ENCODE measurements at places on chromosomes 11 and 22.

DNA sequence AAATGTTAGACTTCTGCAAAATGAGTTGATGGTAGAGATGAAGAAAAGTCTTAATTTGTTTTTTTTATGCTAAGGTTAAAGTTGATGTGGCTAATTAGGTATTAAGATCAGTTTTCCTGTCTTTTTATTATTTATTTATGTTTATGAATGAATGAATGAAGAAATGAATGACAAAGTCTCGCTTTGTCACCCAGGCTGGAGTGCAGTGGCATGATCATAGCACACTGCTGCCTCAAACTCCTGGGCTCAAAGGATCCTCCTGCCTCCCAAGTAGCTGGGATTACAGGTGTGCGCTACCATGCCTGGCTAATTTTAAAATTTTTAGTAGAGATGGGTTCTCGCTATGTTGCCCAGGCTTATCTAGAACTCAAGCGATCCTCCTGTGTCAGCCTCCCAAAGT, 29.2 kb downstream of the MTMR3 start:
- no peak for DNase-seq

DNA sequence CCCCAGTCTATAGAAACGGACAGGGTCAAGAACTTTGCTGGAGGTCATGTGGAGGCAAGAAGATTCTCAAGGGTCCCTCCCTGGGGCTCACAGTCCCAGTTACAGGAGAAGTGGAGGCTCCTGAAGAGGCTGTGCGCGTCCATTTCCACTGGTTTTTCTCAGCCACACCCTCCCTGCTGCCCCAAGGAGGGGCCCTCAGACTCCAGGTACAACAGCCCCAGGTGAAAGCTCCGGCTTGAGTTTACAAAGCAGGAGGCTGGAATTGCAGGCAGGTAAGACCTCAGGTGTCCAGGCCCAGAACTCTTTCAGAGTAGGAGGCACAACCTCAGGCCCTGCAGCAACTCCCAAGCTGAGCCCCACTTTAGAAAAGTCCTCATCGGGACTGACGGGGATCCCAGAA, 3.1 kb downstream of the SHANK2 start:
- DNase-seq = no peak

DNA sequence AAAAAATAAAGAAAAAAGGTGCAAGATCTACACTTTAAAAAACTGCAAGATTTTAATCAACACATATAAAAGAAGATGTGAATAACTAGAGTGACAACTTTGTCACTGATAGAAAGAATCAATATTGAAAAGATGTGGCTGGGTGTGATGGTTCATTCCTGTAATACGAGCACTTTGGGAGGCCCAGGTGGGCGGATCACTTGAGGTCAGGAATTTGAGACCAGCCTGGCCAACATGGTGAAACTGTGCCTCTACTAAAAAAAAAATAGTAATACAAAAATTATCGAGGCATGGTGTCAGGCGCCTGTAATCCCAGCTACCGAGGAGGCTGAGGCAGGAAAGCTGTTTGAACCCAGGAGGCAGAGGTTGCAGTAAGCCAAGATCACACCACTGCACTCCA, 21.0 kb upstream of the FBLN1 start:
- no peak for DNase-seq

DNA sequence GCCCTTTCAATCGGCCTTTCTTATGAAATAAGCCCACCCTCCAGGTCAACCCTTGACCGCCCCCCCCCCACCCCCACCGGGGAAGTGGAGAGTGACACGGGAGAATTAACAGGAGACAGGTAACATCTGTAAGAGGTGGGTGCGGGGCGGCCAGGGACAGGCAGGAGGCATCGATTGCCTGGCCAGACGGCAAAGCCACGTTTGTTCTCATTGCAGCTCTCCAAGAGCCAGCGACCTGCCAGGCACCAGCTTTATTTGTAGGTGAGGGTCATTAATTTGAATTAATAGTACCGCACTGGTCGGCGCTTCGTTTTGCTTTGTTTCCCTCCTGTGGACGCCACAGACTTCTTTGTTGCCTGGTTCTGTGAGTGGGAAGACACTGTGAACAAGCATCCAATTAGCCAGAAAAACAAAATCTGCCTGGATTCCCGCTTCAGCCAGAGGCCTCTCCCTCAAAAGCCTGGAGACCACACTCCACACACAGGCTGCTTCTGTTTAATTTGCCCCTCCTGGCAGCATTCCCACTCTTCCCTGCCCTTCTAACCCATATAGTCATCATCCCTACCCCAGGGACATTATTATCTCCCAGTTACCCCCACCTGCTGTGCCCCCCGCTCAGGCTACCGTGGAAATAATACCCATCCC, 104.5 kb upstream of the OPCML start:
- no peak for DNase-seq

- DNase-seq = no peak
These were observed 712 bp downstream of the UPK3A start for GRCh38 chr22:45285263-45286058.

DNA sequence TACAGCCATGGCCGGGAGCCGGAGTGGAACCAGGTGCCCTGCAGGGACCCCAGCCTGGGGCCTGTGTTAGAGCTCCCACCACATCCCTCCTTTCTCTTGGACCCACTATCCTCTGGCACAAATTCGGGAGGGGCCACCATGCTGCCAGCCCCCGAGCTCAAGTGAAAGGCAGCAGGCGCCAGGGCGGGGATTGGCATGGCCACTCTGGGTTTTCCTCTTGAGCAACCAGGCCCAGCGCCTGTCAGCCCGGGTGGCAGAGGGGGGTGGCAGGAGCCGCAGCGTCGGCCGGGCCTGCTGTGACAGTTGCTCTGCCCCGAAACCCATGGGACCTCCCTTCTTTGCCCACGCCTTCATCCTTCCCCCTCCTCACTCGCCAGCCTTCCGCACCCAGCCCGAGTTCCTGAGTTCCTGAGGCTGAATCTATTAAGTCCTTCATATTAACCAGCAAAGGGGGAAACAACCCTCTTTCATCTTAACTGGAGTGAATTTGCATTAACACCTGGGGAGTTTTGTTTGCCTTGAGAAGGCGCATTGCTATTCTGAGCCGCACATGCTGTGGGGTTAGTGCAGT, 16.8 kb upstream of the CABP7 start:
- DNase-seq = no peak

DNA sequence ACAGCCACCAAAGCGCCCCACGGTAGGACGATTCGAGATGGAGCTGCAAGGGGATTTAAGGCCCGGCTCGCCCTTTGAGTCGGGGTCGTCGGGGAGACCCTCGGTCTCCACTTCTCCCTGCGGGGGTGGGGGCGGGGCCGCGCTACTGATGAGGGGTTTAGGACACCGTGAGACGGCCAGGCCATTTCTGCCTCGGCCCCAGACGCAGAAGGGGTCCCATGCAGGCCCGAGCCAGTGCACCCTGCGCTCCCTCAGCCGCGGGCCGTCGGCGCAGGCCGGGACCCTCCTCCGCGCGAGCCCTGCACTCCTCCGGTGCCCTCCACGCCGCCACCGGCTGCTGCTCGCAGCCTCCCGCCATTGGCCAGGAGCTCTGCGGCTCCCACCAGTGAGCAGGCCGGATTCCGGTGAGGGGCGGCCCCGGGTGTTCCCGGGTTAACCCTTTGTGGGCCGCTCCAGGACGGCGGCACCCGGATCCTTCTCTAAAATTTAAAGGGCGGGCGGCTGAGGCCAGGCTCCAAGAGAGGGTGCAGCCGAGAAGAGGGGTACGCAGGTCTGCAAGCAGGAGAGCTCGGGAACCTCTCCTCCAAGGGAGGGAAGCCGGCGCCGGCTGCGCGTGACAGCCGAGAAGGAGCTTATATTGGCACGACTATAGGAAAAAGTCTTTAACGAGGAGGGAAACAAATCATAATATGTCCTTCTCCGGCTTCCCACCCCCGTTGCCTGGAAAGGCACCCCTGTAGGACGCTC, 18.0 kb downstream of the CREB3L1 start:
- peak; percentile 77 for DNase-seq

DNA sequence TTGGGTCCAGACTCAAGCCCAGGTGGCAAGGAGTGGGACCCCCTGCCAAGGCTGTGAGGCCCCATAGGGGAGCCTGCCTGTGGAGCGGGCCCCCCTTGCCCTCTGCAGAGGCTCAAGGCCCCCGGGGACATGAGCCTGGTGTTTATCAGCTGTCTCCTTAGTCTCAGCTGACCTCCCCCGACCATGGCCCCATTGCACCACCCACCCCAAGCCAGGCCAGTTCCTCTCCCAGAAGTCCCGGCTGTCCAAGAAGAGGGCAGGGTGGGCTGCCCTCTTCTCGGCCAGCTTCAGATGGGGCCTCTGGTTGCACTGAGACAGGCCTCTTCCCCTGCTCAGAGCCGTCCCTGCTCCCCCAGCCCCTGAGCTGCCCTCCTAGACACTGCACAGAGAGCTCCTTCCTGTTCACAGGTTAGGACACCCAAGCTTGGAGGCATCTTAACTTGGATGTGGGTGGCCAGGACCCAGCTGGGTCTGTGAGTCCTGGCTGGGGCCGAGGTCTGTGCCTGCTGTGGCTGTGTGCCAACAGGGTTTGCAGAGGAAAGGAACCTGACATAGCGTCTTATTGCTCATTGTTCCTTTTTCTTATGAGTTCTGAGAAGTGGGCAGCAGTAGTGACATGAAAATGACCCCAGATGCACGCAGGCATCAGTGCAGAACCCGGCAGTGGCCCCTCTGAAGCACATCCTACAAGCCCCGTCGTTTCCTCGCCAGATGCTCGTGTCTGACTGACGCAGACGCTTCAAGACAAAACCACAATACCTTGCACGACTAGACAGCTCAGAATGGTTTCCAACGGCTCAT, 5.4 kb downstream of the TRABD start:
- DNase-seq = no peak

GRCh38 chr11:29306527-29306926, 710.3 kb downstream of the KCNA4 start:
- DNase-seq = no peak

DNA sequence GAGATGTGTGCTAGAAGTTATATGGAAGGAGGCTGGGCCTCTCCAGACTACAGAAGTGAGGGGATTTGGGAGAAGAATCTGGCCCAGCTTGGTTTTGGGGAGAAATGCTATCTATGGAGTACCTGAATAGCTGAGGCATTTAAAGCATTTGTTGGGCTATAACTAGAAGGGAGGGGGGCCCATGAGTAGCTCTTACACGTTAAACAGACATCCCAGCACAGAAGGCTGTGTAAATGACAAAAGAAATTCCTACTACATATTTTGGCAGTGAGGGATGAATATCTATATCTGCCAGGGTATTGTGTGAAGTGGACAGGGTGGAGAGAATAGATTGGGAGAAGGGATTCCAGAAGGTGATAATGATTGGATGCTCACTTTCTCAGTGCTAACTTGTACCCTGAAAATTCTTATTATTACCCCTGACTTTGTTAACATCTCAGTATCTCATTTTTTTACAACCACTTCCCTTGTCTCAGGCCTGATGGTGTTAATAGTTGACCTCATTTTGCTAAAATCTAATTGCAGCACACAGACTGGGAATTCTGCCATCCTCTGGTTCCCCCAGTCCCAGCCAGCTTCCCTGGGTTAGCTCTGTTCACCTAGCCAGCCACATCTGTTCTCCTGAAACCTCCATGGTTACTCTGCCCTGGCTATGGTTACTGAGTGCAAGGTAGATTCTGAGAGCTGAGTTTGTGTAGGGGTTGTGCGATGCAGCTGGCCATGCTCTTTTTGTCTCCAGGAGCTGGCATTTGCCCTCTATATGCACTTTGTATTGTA, 28.8 kb upstream of the RRM1 start:
- no peak for DNase-seq

Measured in NCI-H1105 (cell line).